NCI-H1436 (cell line): ENCODE measurements at places on chromosomes 5 and 9.

DNA sequence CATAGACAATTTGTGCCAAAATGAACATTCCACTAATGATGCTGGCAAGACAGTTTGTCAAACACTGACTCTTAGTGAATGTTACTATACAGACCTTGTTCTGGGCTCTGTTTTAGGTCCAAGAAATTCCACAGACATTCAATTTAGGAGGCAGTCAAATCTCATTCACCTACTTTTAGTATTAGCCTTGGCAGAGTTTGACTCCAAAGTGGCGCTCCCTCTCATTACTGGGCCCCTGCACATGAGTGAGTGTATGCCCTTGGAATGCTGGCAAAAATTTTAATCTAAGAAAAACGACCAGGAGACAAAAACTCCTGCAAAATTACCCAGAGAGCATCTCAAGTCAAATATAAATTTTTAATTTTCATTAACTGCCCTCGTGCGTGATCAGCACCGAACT is 94.9 kb upstream of the SLC27A6 start:
- no peak for DNase-seq

DNA sequence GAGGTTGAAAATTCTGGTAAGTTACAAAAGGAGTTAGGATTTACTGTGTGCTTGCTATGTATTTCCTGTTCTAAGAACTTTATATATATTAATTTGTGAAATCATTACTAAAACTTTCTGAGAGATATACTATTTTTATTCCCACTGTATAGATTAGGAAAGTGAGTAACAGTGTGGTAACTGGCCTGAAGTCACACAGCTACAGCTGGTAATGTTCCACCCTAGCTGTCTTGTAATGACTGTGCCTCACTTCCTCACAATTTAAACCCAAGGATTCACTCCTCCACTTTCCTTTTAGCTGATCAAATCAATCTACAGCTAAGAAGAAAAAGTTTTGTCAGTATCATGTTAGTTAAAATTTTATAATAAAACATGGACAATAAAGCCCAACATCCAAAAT is 278.8 kb downstream of the GAS1 start:
- DNase-seq, result no peak

GRCh38 chr5:68884883-68885282 is 208.9 kb upstream of the SLC30A5 start:
- no peak for DNase-seq

DNA sequence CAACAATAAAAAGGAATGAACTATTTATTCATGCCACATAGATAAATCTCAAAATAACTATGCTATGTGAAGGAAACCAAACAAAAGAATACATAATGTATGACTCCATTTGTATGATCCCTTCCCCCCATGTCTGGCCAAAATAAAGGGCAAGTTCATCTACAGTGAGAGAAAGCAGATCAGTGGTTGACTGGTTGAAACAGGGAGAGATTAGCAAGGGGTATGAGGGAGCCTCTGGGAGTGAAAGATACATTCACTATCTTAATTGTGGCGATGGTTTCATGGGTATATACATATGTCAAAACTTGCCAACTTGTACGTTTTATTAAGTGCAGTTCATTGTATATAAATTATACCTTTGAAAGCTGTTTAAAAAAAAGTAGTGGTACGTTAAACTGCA is 4.8 kb downstream of the PSMD5 start:
- DNase-seq, result no peak

DNA sequence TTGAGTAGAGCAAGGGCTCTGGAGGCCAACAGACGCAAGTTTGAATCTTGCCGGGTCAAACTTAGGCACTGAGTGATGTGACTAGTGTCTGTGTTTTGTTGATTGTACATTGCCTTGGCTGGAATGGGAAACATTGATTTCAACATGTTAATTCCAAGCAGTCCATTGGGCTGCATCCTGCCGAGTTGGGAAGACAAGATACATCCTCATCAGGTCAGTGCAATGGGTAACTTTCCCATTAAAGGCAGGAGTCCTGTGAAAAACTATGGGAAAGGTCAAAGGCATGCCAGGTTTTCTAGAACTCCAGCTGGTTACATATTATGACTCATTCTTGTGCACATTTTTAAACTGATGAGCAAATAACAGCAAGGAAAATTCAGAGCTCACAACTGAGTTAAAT is 126.5 kb upstream of the ABCA1 start:
- no peak for DNase-seq

DNA sequence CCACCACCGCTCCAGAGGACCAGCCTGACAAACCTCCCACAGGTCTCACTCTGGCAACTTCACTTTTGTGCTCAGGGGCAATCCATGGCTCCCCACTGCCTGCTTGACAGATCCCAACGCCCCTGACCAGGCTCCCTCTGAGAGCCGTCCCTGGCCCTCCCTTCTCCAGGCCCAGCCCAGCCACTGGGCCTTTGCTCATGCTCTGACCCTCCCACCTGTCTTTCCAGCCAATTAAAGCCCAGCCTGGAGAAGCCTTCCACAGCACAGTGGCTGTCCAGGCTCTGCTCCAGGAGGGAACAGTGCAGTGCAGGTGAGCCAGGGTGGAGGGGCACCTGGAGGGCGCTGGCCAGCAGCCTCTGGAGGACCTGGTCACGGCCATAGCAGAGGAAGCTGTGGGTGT is 3.3 kb downstream of the ENTPD2 start:
- DNase-seq, result no peak

- DNase-seq, result no peak
Measured at GRCh38 chr5:119339965-119340364, 15.9 kb upstream of the TNFAIP8 start.

- DNase-seq, result no peak
Measured at GRCh38 chr9:7549249-7549648, 250.3 kb downstream of the DMAC1 start.

GRCh38 chr5:56735849-56736641 is 79.3 kb upstream of the MAP3K1 start:
- no peak for DNase-seq

- DNase-seq, result no peak
Measured at GRCh38 chr5:6909901-6910300, 196.7 kb downstream of the TENT4A start.

- no peak for DNase-seq
Measured at GRCh38 chr5:110638970-110639902, 87.2 kb downstream of the TMEM232 start.

DNA sequence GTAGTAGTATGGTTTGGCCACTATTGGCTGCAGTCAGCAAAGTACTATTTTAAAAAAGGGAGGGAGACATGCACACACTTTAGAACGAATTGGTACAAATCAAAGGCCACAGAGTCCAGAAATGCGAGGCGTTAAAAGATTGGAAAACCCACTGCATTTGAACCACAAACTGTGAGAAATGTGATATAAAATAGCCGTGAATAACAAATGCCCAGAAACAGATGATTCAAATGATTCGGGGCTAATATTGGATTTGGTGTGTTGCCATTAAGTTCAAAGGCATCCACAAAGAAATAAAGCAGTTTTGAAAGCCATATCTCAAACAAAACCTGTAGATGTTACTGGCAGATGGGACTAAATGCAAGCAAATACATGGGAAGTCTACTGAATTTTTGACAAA is 140.9 kb upstream of the HMHB1 start:
- no peak for DNase-seq

GRCh38 chr9:123771690-123772089 is 158.2 kb downstream of the DENND1A start:
- no peak for DNase-seq

DNA sequence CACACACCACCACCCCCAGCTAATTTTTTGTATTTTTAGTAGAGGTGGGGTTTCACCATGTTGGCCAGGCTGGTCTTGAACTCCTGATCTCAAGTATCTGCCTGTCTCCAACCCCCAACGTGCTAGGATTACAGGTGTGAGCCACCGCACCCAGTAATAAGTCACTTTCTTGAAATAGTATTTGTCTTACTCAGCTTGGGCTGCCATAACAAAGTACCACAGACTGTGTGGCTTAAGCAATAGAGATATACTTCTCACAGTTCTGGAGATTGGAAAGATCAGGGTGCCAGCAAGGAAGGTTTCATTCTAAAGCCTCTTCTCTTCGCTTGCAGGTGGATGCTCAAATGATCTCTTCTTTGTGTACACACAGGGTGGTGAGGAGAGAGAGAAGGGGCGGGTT is 99.8 kb downstream of the ARRDC3 start:
- no peak for DNase-seq

- no peak for DNase-seq
Measured at GRCh38 chr5:6581090-6581489, 51.8 kb downstream of the NSUN2 start.
